NCI-H526 (cell line): ENCODE measurements at places on chromosomes 11 and 22.

GRCh38 chr11:19403196-19403895 lies 162.6 kb upstream of the E2F8 start:
- no peak for DNase-seq

- DNase-seq, result no peak
Measured at GRCh38 chr11:118417801-118418200, 16.4 kb downstream of the ATP5MG start.

DNA sequence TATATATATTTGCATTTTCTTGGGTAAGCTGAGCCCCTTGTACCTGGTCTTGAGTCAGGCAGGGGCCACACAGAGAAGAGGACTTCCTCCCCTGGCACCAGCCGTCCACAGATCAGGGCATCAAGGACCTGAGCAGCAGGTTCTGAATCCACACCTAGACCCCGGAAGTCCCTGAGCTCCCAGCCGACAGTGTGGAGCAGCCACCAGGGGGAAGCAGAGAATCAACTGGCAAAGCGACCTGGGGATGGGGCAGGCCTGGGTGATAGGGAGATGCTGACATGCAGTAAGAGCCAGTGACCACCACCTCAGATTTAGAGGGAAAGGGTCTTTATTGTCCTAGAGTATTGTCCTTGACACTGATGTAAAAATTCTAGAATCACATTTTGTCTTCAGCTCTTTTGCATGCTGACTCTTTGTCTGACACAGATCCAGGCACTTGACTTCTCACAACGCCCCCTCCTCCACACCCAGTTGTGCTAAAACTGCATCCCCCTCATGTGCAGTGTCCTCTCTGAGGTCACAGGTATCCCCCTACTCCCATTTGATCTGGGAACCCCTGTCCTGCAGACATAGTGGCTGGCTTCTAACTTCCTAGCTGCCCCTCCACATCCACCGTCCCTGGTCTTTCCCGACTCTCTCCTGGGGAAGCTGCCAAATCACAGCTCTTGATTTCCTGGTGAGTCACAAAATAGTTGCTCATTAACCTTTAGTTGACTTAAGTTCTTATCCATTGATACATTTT lies 109.3 kb downstream of the GGTLC2 start:
- DNase-seq, result peak; percentile 73

- DNase-seq, result no peak
Measured at GRCh38 chr11:134374891-134375550, 37.0 kb downstream of the B3GAT1 start.

- no peak for DNase-seq
Measured at GRCh38 chr11:36426226-36426848, 83.7 kb downstream of the TRAF6 start.

- DNase-seq, result no peak
Measured at GRCh38 chr11:95241681-95242081, 10.7 kb upstream of the SESN3 start.

DNA sequence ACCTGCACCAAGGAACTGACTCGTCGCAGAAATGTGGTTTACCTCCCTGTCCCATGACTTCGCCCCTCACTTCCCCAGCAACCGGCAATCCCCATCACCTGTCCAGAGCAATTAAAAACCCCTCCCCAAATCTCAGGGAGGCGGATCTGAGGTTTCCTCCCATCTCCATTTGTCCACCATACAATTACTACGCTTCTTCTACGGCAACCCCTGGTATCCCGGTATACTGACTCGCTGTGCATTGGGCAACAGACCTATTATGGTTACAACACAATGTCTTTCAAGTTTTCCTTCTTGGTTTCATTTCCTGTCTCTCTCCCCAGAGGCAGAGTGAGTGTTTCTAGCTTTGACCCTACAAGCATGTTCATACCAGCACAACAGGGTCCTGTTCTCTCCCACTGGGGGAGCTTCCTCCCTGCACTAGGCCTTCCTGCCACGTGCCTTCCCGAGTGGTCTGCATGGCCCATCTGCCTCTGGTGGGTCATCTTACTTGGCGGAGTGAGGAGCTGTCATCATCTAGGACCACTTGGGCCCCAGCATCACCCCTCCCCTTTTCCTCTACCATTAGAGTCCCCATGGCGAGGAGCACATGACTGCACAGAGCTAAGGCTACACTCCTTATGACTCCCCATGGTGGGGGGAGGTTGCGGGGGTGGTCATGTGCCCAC lies 30.3 kb upstream of the NAP1L4 start:
- DNase-seq, result no peak

DNA sequence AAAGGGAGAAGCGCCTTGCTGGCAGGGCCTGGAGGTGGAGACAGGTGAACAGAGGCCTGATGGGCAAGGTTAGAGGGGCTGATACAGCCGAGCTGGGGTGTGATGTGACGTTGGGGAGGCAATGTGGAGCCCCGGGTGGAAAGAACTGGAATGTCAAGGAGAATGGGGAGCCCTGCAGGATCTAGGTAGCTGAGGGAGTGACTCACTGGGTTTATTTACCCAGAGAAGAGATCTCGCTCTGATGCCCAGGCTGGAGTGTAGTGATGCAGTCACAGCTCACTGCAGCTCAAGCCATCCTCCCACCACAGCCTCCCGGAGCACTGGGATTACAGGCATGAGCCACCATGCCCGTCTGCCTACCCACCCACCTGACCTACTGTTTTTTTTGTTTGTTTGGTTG lies 1.9 kb upstream of the CYB5R3 start:
- DNase-seq, result no peak

DNA sequence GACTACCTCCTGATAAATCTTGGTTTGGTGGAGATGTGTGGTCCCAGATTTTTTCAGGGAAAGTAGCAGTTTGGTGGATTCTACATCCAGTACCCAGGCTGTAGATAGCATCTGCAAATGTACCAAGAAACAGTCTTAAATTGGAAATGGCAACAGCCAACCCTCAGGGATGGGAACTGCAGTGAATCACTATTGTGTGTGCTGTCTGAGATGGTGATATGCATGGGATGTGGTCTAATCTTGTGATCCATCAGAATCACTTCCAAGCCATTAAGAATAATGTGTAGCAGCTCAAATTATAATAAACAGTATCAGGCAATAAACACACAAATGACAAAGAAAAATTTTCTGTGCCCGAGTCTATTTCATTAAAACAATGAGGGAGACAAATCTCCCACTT lies 3.4 kb downstream of the OLFML1 start:
- DNase-seq, result no peak

GRCh38 chr11:6328321-6328720 lies 8.0 kb upstream of the CAVIN3 start:
- no peak for DNase-seq

- DNase-seq, result peak; percentile 54
Measured at GRCh38 chr11:33257160-33257896, at the start of gene HIPK3. Gene HIPK3 (plus strand): TSS chr11:33257381.
